Stimulated activated CD4-positive, alpha-beta T cell treated with anti-CD3 and anti-CD28 coated beads, Interleukin-2, amount 100 ng/mL, for 4 hours (primary cell): ENCODE measurements at places on chromosomes 3 and 15.

DNA sequence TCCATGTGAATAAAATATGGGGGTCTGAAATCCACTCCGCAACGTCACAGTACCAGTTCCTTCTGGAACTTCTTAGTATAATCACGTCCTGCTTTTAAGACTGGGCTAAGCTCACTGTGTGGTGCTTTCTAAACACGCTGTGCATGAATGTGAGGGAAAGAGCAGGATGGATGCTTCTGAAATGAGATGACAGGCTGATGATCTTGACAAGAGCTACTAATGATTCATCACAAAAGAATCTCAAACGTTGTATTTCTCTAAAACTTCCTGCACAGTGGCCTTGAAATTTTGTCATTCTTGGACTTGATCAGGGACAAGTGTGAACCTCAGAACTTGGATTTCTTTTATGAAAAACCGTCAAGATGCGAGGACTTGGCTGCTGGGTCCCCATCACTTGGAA is 221.4 kb downstream of the CADPS start:
- no peak for DNase-seq

DNA sequence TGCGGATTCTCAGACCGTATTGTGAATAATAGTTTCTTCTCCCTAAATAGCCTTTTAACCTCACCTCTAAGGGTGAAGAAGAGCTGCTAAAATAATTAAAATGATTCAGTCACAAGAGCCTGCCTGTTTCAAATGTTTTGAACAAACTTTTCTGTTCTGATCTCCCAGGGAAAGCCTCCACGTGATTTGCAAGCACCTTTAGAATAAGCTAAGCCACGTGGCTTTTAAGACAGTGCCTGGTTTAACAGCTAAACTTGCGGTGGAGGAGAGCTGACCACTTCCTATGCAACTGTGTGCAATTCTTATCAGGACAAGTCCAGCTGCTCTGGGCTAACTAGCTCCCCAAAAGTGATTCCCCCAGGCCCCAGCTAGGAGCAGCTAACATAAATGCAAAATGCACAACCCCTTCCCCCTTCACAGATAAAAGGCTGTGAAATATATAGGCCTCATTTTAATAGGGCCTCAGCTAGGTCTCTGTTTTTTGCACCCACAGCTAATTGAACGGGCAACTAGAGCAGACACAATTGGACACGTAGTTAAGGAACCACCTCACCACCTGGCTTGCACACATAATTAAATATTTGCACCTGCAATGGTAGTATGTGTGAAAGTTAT is 401.2 kb upstream of the NR2F2 start:
- no peak for DNase-seq

DNA sequence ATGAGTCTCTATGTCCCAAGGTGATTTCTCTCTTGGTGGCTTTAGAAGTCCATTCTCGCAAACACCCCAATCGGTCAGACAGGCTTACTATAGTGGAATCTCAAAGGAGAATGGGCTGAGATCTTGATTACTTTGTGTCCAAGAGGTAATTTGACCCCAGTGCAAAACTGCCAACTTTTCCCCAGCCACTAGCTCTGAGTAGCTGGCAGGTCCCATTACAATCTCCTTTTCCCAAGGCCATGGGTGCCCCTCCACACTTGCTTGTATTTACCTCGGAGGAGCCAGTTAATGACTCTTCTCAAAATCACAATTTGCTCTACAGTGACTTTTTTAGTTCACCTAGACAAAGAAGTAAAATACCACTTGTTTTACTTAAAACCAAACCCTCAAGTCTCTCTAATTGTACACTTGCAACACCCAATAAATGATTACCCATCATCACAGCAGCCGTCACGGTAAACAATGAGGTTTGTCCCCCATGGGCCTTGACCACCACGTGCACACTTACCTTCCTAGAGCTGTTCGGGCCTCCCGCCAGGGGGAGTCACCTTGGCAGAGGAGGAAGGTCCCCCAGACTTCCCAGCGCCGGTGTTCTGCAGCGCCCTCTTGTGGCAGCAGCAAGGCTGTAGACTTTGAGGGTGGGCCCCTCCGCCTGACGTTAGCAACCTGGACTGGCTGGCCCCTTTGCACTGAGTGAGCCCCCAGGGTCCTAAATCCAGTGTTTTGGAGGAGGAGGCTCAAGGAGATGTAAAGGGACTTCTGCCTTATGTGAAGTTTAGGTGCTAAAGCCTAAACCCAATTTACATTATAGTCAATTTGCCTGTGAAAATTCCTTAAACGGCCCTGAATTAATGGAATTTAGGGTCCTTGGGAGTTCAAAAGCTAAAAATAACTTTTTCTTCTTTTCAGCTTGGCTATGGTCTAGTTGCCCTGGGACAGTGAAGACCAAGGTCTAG is 18.7 kb upstream of the HDAC11 start:
- peak; percentile 47 for DNase-seq

GRCh38 chr3:127168271-127168670 is 24.7 kb upstream of the PRR23E start:
- no peak for DNase-seq

DNA sequence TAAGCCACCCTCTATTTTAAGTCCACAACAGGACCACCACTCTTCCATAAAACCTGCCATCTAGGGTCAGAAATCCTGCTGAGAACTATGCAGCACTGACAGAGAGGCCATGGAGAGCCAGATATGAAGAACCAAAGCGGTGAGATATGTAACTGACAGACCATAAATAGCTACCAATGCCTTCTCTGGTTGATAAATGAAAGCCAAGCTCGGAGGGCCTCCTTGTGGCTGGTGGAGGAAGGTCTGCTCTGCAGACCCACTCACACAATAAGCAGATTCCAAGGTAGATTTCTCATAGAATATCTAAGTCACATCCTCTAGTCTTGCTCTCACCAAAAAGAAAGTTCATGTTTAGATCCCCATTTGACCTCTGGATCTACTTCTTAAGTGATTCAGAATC is 38.9 kb downstream of the RYK start:
- no peak for DNase-seq

DNA sequence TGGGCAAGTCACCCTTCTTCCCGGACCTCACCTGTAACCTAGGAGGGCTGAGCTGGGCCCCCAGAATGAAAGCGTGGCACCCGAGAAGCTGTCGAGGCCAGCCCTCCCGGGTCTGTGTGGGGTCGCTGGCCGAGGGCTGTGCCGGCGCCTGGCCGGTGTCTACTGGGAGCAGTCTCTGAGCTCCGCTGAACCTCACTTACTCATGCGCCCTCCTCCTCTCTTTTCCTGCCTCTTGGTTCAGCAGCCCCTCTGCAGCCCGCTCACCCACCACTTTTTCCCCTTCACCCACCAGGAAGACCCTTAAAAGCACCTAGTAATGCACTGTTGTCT is 419 bp downstream of the HYKK start:
- no peak for DNase-seq

DNA sequence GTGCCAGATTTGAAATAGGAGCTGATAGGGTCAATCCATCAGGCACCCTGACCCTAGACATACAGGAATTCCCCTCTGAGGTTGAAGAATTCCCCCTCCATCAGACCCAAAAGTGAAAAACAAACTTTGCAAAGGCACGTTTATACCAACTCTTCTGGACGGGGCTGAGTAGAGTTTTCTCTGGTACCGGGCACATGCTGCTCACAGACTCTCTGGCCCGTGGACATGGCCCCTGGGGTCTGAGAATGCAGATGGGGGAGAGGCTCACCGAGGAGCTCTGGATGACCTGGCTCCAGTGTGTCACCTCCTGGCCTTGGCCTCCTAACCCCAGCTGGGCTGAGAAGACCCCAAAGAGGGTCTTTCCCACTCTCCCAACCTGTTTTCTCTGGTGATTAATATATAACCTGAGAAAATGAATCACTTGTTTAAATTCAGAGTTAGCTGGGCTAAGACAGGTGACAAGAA is 11.2 kb upstream of the LIPC start:
- DNase-seq, result no peak

- DNase-seq, result no peak
These were observed 47.6 kb downstream of the OSTN start for GRCh38 chr3:191246630-191247029.

DNA sequence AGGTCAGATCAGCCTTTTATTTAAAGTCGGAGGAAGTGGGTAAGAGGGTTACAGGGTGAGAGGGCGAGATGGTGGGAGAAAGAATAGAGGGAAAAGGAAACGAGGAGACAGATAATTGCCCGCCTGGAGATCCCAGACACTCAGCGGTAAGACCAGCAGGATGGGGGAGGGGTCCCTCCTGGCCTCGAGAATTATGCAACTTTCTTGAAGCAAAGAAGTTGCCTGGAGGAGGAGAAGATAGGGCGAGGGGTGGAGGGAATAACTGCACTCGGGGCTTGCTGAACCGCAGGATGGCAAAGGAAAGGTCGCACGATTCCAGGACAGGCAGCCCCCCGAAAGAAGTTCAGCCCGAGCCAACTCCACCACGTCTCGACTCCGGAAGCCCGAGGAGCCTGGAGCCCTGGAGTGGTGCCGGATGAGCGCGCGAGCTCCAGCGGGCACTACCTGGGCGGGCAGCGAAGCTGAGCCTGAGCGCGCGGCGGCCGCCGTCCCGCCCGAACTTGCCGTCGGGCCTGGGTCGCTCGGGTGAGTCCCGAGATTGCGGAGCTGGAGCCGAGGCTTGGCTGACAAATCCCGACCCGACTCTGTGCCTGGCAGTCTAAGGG is 402 bp downstream of the WWTR1 start:
- DNase-seq, result no peak

- DNase-seq, result no peak
These were observed 77.5 kb upstream of the IL12A start for GRCh38 chr3:159910991-159911663.

- DNase-seq, result no peak
These were observed 477.4 kb downstream of the NAALADL2 start for GRCh38 chr3:175336406-175337133.

GRCh38 chr15:89991312-89991711 is 9.8 kb upstream of the ZNF710 start:
- DNase-seq, result no peak

- DNase-seq, result no peak
These were observed 153.5 kb downstream of the MECOM start for GRCh38 chr3:169509780-169510692.

DNA sequence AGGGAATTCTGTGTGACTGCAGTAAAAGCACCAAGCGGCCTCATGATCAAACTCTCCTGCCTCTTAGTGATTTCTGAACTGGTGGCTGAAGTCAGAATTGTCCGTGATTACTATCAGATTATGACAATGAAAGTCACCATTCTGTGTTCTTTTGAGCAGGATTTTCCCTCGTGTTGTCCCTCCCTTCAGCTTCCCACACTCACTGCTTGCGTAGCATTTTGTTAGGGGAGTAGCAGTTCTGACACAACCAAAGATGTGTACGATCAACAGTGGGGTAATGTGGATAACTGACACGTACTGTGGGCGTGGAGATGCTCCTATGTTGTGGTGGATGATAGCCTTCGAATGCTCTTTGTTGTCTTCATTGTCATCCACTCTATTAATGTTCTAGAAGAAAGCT is 67.8 kb upstream of the ICE2 start:
- no peak for DNase-seq

GRCh38 chr15:62976301-62976881 is 66.2 kb upstream of the TPM1 start:
- DNase-seq, result no peak

DNA sequence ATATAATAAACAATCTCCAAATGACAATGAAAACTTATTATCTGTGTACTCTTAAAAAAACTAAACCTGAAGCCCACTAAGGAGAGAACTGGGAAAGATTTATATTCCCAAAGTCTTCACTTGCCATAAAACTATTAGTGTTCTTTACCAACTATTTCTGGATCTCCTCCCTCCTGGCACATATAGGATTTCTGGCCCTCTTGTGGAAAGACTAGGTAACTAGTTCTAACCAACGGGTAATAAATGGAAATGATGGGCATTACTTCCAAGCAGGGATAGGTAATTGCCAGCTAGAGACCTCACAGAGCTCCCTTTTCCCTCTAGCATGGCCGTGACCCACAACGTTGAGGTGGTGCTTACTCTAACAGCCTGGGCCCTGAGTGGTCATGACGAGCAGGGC is 110.1 kb downstream of the DNAH12 start:
- no peak for DNase-seq

DNA sequence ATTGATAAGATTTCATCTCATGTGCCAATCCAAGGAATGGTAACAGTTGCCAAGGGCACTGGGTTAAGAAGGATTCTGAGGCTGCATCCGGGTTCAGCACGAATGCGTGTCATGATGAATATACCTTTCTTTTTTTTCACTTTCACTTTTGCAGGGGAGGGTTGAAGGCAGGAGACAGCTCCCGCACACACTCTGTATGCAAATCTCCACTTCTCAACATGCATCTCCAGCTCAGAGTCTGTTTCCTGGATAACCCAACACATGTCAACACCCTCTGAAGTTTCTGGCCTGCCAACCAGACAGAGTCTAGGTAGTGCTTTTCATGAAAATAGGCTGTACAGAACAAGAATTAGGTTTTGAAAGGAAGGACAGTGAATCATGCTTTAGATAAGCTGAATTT is 21.6 kb downstream of the B4GALT4 start:
- peak; percentile 21 for DNase-seq

GRCh38 chr3:129022114-129023007 is 21.3 kb downstream of the EFCC1 start:
- no peak for DNase-seq

DNA sequence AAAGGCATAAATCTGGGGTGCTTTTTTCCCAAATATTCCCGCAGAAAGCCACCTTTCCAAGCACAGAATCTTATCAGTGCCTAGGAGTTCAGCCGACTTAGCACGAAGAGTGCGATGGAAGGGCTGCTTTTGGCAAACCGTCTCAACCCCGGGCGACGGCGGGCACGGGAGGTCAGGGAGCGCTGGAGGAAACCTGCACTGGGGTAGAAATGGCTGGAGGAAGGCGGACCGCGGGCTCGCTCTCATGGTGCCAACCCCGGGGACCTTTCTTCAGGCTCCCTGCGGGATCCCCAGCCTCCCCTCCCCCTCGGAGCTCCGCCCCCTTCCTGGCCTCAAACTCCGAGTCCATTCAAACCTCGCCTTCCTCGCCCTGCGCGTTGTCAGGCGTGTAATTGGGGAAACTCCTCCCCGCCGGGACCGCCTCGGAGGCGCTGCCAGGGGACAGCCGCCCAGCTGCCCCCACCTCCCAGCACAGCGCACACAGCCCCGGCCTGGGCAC is at the start of gene GABRG3:
Gene GABRG3, plus strand, starts transcription at position 470 of the 499 bp plus-strand sequence.
- no peak for DNase-seq

DNA sequence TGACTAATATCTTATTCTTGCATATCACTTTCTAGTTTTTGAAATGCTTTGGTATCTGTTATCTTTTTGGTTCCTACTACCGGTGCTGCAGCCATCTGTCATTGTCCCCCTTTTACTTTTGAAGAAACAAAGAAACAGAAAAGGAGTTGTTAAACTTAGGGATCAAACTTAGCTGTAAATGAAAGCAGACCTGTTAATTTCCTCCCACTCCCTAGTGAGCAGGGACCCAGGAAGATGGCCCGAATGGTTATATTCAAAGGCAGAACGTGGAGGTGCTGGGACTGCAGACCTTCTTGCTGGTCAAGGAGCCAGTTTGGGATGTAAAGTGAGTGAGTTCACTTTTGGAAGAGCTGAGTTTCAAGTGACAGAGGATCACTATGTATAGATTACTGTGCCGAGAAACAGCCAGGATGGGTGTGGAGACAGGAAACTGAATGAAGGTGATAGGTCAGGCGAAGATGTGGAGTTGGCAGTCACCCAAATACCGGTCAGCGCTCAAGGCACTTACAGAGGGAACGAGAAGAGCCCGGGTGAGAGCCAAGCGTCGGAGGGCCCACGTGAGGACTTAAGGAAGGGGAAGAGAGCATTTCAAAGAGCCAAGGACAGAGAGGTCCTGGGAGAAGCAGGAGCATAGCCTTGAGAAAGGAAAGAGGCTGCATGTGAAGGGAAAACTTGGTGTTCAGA is 20.1 kb downstream of the KBTBD8 start:
- DNase-seq, result no peak
